Activated CD8-positive, alpha-beta memory T cell treated with anti-CD3 and anti-CD28 coated beads for 24 hours (primary cell): ENCODE measurements at places on chromosomes 1 and 21.

GRCh38 chr1:177032434-177032833, 132.1 kb downstream of the ASTN1 start:
- DNase-seq, result no peak

DNA sequence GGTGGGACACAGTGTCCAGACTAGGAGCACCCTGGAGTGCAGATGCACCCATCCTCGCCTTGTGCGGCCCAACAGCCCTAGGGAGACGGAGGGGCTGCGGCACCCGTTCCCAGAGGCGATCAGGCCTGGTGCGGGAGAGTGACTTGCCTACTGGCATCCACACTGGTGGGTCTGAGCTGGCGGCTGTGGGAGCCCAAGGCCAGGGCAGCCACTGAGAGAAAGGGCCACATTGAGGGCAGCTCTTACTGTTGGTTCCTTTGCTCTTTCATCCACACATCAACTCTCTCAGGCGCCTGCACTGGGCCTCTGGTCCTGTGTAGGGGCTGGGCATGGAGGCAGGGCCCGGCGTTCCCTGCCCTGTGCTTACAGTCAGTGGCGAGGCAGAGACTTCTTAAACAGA, 8.6 kb downstream of the PODN start:
- DNase-seq, result peak; percentile 49

GRCh38 chr21:32708069-32708468, 19.7 kb downstream of the SYNJ1 start:
- no peak for DNase-seq

DNA sequence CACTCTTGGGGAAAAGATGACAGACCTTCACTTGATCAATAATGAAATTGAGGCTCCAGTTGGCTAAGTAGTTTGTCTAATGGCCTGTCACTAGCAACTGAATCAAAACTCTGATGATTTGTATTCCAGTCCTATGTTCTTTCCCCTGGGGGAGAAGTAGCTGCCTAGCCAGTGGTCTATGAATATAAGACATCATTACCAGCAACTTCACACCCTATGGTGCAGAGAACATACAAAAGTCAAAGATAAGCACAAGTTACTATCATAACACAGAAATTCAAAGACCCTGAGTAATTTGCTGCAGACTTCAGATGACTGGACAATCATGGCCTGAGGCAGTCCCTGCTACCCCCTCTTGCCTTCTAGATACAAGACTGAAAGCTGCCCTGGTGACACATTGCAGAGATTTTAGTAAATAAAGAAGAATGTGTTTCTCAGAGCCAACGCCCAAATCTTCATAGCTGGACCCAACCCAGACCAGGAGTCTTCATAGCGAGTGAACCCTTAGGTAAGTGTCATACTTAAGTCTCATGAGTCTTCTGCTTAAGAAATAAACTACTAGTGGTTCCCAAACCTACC, 993 bp downstream of the PDZK1 start:
- no peak for DNase-seq

GRCh38 chr1:47388891-47389238, 27.2 kb upstream of the FOXE3 start:
- DNase-seq, result peak; percentile 78

DNA sequence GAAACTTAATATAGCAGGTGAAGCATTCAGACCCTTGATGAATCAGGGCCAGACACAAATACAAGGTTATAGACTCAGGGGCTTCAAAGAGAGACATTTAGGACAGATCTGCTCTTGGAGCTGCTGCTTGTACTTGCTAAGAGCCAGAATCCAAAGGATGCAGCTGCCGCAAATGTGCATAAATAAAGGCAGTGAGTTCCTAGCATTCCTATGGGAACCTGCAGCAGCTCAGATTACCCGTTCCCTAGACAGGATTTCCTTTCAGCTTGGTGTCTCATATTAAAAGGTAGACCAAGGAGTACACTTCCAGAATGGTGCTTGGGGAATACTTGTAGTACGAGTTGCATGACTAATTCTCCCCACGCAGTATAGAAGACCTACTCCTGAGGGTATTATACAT, 9.7 kb upstream of the LRRC53 start:
- no peak for DNase-seq

DNA sequence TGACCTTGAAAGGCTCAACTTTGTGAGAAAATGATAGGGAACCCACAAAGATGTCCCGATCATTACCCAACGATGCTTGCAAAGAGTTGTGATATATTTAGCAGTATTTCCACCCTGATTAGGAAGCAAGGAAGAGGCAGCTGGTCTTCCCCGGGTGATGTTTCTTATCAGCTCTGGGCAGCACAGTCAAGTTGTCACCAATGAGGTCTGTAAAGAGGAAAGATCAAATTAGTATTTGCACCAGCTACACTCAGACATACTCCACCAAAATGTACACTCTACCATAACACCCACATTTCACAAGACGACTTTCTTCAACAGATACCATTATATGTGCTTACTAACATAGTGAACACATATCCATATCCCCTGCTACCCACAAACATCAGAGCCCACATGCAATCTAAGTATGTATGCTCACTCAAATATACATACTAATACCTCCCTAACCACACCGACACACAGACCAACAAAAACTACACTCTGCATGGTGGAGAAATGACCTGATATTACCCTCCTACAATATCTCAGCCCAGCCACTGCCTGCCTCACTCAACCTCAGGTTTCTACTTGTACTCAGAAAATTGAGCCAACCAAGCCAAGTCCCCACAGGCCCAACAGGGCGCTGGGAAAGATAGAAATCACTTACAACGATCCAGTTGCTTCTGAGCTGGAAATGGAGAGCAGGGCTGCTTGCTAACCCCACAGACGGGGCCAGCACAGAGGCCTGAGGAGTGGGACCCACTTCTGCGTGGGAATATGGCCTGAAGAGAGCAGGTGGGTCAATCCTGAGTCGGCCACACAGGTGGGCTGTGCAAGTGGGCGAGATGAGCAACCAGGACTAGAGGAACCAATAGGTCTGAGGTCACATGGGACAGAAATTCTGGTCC, 4.6 kb upstream of the BTG2 start:
- no peak for DNase-seq

DNA sequence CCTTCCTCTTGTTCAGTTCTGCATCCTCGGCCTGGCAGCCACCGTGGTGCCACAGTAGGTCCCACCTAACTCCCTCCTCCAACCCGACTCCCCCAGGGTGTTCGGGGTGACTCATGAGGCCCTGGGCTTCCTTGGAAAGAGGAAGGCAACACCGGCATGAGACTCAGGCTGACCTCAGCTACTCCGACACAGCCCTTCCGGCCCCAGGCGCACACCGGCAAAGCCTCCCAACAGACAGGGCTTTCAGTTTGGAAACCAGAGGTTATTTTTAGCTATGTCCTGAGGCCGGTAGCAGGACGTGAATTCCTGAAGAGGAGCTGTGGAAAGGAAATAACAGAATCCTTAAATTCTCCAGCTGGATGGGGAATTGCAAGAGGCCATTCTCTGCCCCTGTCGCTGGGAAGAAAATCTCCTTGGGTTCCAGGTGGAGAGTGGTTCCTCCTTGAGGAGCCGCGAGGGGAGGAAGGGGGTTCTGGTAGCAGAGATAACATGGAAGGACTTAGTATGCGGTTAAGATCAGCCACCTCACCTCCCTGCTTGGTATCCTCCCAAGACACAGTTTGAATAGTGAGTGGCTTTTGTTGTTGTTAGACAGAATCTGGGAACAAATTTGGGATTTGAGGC, 24.4 kb downstream of the PLXNA2 start:
- DNase-seq, result no peak

GRCh38 chr1:198462365-198463019, 78.0 kb downstream of the ATP6V1G3 start:
- no peak for DNase-seq
